Effector memory CD8-positive, alpha-beta T cell (primary cell): ENCODE measurements at places on chromosomes 7 and 10.

DNA sequence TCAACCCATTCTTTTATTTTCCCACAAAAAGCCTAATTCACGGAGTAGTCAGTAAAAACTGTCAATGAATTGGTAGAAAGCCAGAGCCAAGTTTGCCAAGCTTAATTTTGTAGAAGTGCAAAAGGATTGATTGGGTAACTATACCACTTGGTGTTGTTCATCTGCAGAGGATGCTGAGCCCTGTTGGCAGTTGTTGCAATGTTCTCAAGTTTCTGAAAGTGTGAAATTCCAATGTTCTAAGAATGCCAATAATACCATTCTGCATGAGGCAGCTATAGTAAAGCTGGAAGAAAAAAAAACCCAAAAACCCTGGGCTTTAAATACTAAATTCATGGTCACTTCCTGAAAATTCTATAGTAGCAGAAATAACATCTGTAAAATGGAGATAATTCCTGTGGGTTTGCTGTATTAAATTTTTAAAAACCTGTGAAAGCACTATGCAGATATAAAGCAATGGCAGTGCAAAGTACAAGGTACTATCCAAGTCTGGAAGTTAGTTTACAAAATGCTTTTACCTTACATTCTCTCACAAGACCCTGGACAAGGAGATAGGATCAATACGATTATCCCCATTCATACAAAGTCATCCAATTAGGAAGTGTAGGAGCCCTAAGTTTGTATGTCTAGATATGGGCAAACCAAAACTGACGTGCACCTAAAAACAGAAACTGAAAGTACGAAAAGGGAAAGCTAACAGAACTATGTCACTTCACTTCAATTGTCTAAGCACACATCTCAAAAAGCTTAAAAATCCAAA, 6.0 kb upstream of the PON1 start:
- no peak for DNase-seq
- H3K36me3 ChIP-seq: no peaks in the 10 kb centered on the region
- peaks cover 12% of the 10 kb centered on the region for H3K4me1 ChIP-seq
- H3K27me3 ChIP-seq: peaks cover 3% of the 10 kb centered on the region

DNA sequence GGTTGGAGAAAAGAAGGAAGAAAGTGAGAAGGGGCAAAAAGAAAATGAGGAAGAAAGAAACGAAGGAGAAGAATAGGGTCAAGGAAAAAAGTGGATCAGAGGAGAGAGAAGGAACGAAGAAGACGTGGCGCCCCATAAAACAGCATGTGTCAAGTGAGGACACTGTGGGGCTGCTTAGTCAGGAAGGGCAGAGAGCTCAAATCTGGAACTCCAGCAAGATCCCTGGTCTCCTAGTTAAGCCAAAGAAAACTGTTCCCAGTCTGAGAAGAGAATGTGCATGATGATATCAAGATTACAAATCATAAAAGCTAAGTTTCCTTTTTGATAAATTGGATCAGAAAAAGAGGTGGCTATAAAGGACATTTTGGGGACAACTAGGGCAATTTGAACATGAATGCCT, 33.0 kb downstream of the CREB3L2 start:
- no peak overlapping the region for H3K4me3 ChIP-seq
- H3K36me3 ChIP-seq: peaks cover 3% of the 10 kb centered on the region
- peaks cover 23% of the 10 kb centered on the region for H3K4me1 ChIP-seq
- DNase-seq: no peak

DNA sequence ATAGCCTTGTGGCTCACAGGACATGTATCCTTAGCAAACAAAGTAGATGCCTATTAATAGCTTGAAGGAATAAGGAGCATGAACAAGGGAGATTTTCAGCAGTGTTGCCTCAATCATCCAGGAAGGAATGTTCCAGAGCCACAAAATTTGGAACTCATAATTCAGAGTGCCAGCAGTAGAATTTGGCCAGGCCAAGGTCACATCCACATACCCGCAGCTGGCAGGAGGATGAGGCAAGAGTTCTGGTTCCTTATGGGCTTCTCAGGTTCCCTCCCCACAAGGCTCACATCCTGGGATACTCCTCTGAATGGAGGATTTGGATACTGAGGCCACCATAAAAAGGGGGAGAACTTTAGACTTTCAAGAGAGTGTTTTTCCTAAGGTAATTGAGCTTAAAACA, 45.8 kb downstream of the SUFU start:
- H3K4me1 ChIP-seq: peaks cover 7% of the 10 kb centered on the region
- H3K36me3 ChIP-seq: peaks cover 8% of the 10 kb centered on the region
- no peaks in the 10 kb centered on the region for H3K27me3 ChIP-seq
- no peak overlapping the region for H3K4me3 ChIP-seq
- no peak overlapping the region for H3K27ac ChIP-seq

DNA sequence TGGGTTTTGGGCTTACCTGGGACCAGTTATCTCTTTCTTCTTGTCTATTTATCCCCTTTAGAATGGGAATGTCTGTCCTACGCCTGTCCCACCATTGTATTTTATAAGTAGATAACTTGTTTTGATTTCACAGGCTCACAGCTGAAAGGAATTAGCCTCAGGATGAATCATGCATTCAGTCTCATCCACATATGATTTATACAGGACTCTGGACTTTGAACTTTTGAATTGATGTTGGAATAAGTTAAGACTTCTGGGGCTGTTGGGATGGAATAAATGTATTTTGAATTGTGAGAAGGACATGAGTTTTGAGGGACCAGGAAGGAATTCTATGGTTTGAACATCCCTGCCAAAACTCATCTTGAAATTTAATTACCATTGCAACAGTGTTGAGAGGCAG, 112.6 kb downstream of the AMPH start:
- DNase-seq: no peak
- H3K4me3 ChIP-seq: no peak overlapping the region
- peaks cover 2% of the 10 kb centered on the region for H3K36me3 ChIP-seq
- no peaks in the 10 kb centered on the region for H3K4me1 ChIP-seq

GRCh38 chr7:75813084-75813483, 522 bp downstream of the CCL24 start:
- no peaks in the 10 kb centered on the region for H3K4me1 ChIP-seq
- peaks cover 3% of the 10 kb centered on the region for H3K36me3 ChIP-seq
- no peak overlapping the region for H3K27ac ChIP-seq

- H3K27ac ChIP-seq: peak overlapping the region; percentile 52
- no peaks in the 10 kb centered on the region for H3K27me3 ChIP-seq
- peaks cover 12% of the 10 kb centered on the region for H3K4me1 ChIP-seq
- H3K4me3 ChIP-seq: no peak overlapping the region
- H3K36me3 ChIP-seq: peaks cover 8% of the 10 kb centered on the region
Measured at GRCh38 chr7:2869981-2870380, 25.9 kb upstream of the GNA12 start.
